ENCODE measurements at places on chromosomes 1 and 21. TPM values are rescaled to one million over a fixed set of nuclear protein-coding genes. Genes with fewer than 3 reads are reported as not detected.

S100A7 gene
- total RNA-seq = not detected

TMEM269 gene
- total RNA-seq = not detected

MYBPH gene
- total RNA-seq = 0.30 TPM

GUCA2B gene
- not detected for total RNA-seq

MEX3A gene
- 3.3 TPM for total RNA-seq

BGLAP gene
- 0.59 TPM for total RNA-seq

NES gene
- 21.8 TPM for total RNA-seq

ACTL8 gene
- under 0.01 TPM for total RNA-seq

BRINP2 gene
- total RNA-seq = under 0.01 TPM

PAQR6 gene
- total RNA-seq = 0.59 TPM

RAB25 gene
- total RNA-seq = not detected

KRTAP13-1 gene
- total RNA-seq = not detected

AQP10 gene
- total RNA-seq = 0.05 TPM

SLC5A3 gene
- 71.6 TPM for total RNA-seq

PCSK9 gene
- total RNA-seq = 0.89 TPM

MPZL1 gene
- total RNA-seq = 156 TPM

PIGR gene
- not detected for total RNA-seq

TMPRSS15 gene
- not detected for total RNA-seq

HRNR gene
- not detected for total RNA-seq

DIPK1A gene
- total RNA-seq = 12.5 TPM

PLEKHG5 gene
- total RNA-seq = 11.3 TPM

TMEM9 gene
- total RNA-seq = 75.8 TPM

CLEC20A gene
- not detected for total RNA-seq

PLEKHN1 gene
- 1.8 TPM for total RNA-seq

AADACL4 gene
- not detected for total RNA-seq

All from smooth muscle cell of the umbilical artery (primary cell).